ENCODE measurements at places on chromosomes 2 and 18.

- no peak for DNase-seq
These were observed 122.7 kb downstream of the LAMA1 start for GRCh38 chr18:6994771-6995430.

GRCh38 chr2:45232818-45233217 is 223.6 kb upstream of the SIX2 start:
- DNase-seq, result no peak

DNA sequence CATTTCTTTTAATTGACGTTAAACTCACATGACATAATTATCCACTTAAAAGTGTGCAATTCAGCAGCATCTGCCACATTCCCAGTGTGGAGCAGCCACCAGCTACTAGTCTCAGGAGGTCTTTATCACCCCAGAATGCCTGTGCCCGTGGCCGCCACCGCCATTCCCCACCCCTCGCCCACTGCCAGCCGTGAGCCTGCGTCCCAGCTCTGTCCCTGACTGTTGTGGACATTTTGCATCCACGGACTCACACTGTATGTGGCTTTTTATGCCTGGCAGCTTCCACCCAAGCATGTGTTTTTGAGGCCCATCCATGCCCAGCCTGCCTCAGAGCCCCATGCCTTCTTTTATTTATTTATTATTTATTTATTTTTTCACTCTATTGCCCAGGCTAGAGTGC is 9.2 kb downstream of the BOK start:
- DNase-seq, result no peak

GRCh38 chr18:63844254-63844653 is 43.3 kb upstream of the SERPINB2 start:
- no peak for DNase-seq

- no peak for DNase-seq
These were observed 80.1 kb downstream of the SUCLG1 start for GRCh38 chr2:84378960-84379359.

GRCh38 chr2:133848111-133848649 is 279.9 kb upstream of the NCKAP5 start:
- DNase-seq, result no peak

GRCh38 chr2:151766437-151767153 is 32.3 kb upstream of the NEB start:
- no peak for DNase-seq

GRCh38 chr2:149832324-149832723 is 244.7 kb upstream of the MMADHC start:
- DNase-seq, result no peak

DNA sequence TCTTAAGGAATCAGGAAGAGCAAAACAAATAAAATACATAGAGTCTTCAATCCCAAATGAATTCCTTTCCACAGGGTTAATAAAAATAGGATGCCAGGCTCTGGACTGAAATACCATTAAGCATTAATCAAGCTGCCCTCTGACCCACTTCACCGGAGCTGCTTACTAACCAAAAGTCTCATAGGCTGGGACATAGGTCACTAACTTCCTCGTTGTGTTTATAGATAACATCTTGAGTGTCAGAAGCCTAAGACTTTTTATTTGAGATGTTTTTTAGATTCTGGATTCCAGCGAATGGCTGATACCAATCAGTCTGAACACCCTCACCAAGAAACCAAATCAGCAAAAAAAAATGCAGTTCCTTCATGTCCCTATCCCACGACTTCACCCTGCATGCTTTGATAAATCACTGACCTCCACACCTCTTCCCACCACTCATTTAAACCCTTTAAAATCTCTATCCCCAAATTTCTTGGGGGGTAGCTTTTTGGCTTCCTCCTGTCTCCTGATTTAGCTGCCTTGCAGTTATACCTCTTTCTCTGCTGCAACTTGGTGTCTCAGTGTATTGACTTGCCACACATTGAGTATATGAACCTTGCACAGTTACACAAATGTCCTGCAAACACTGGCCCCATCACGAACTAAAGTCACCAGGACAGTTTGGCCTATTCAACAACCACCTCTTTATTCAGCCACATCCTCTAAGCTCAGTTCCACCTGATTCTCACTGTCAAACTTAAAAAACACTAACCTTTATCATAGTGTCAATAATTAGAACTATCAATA is 399.3 kb downstream of the METTL4 start:
- no peak for DNase-seq

- DNase-seq, result no peak
These were observed 6.5 kb downstream of the LAMA1 start for GRCh38 chr18:7111134-7111533.

GRCh38 chr2:179939259-179939658 is 67.8 kb downstream of the CWC22 start:
- DNase-seq, result no peak

DNA sequence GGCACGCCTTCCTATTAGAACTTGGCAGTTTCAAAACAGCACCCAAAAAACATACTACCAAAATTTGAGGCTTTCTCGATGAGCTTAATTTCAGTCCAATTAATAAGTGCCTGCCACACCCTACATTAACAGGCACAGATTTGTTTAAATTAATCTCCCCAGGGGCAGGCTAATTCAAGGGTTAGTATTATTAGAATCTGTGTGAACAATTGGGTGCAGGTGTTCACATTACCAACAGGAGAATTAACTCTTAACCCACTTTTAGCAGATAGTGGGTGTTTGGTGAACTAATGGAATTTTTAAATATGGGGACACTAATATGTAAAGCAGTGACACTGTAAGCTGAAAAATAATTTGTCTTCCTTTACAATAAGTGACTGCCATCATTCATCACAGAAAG is 4.1 kb downstream of the MBD2 start:
- no peak for DNase-seq

DNA sequence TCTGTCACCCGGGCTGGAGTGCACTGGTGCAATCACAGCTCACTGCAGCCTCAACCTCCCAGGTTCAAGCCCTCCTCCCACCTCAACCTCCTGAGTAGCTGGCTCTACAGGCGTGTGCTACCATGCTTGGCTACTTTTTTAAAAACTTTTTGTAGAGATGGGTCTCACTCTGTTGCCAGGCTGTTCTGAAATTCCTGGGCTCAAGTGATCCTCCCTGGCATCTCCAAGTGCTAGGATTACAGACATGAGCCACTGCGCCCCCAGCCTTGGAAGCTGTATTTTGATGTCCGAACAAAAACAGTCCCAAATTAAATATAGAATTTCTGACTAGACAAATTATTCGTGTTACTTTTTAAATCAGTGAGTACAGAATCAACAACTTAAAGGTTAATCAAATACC is 97.4 kb downstream of the ZNF516 start:
- no peak for DNase-seq

- DNase-seq, result no peak
These were observed 196.9 kb downstream of the ANKRD30B start for GRCh38 chr18:14944838-14945237.

DNA sequence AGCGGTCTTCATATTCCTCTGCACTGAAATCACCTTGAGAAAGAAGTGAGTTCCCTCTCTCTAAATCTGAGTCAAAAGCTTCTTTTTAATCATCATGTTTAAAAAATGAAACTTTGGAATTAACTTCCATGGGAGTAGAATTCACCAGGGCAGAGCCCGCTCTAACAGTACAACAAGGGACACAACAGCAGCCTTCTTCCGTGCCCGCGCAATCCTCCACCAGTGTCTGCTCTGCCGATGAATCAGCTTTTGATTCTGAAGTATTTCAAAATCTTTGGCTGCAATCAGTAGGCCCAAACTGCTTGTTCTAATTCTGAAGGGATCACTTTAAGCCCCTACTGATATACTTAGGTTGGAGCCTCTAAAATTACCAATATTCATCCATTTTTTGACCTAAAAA is 76.9 kb downstream of the USP40 start:
- DNase-seq, result no peak

DNA sequence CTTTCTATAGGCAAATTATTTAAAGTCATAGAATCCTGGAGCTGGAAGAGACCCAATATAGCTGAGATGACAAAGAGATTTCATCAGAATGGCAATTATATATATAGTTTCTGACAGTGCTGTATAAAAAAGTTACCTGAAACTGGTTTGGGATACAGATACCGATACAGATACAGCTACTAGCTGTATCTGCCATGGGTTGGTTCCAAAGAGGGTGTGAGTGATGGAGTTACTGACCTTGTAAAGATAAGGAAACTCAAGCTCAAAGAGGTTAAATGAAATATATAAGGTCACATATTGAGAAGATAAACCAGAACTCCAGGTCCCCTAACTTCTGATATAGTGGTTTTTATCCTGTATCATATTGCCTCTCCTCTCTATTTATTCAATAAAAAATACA is 10.9 kb downstream of the PELI1 start:
- DNase-seq, result no peak

- no peak for DNase-seq
These were observed 503.2 kb upstream of the CNTNAP5 start for GRCh38 chr2:123521854-123522253.

DNA sequence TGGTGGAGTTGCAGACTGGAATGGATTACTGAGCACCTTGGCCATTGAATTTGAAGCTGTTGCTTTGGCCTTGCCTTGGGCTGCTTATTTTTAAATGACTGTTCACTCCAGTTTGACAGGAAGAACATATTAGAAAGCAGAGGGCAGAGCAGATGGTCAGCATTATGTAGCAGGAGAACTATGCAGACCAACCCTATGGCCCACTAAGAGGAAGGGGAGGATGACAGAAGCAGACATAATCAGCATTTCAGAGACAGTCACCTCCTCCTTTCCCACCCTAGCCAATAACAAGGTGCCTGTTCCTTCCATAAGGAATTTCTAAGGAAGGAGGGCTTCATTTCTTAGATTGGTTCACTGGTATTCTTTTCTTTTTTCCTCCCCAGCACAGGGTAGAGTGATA is 2.4 kb downstream of the CHRNA1 start:
- no peak for DNase-seq

DNA sequence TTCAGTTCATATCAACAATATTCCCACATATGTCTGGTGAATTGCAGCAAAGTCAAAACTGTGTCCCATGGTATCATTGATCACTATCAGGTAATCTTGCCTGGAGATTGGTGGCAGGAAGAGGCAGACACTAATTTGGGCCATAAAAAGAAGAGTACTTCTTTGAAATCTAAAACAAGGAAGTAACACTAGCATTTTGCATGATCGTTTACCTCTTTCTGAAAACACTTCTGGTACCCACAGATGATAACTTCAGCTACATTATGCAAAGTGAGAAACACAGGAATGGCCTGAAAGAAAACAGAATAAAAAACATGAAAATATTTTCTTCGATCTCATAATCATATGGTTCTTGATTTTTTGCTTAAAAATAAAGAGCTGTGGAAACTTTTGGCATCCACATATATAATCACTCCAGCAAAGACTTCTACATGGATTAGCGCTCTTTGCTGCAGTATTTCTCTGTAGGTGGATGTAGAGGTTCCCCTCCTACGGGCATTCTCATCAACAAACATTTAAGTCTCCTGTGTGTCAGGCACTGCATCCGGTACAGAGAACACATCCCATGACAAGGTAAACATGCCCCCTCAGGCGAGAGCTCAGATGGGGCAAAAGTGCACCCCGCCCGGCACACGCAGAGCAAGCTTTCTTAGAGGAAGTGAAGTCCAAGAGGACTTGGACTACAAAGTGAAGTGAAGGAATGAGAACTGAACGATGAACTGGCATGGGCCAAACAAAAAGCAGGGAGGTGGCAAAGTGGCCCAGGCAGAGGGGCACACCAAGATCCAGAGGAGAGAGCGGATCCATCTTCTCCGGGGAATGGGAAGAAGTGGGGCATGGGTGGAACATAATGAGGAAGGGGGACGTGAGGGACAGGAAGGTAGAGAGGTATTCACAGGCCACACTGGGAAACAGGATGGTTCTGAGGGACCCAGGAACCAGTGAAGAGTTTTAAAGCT is 68.0 kb upstream of the RIOK3 start:
- no peak for DNase-seq

DNA sequence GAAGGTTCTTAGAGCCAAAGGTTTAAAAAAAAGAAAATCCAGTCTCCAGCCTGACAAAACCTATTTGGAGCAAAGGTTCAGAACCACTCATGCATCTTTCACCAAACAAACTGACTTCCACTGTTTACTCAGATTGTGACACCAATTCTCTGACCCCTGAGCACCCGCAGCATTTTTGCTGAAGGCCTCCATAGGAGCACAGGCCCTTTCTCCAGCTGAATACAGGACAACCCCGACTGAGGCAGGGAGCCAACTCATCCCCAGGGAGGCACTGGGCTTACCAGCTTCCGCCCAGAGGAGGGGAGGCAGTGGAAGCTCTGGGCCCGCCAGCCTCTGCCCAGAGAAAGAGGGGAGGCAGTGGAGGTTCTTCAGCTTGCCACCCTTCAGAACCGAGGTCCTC is 51.0 kb upstream of the CNGA3 start:
- no peak for DNase-seq

DNA sequence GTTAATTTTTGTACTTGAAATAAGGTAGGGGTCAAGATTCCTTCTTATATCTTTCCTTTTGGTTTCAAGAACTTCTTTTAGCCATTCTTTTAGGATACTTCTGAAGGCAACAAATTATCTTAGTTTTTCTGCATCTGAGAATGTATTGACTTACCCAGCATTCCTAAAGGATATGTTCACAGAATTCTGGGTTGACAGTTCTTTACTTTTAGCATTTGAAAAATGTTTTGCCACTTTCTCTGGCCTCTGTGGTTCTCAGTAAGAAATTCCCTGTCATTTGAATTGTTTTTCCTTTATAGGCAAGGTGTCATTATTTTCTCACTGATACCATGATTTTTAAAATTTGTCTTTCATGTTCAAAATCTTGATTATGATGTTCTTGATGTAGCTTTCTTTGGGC is 162.4 kb downstream of the GALNT1 start:
- no peak for DNase-seq

GRCh38 chr2:86234563-86235131 is 35.4 kb downstream of the MRPL35 start:
- no peak for DNase-seq

- no peak for DNase-seq
These were observed 30.0 kb downstream of the FHL2 start for GRCh38 chr2:105368759-105369408.

GRCh38 chr18:51437280-51438271 is 240.1 kb upstream of the MEX3C start:
- DNase-seq, result no peak

- DNase-seq, result no peak
These were observed 407.8 kb upstream of the CDH2 start for GRCh38 chr18:28584731-28585130.

DNA sequence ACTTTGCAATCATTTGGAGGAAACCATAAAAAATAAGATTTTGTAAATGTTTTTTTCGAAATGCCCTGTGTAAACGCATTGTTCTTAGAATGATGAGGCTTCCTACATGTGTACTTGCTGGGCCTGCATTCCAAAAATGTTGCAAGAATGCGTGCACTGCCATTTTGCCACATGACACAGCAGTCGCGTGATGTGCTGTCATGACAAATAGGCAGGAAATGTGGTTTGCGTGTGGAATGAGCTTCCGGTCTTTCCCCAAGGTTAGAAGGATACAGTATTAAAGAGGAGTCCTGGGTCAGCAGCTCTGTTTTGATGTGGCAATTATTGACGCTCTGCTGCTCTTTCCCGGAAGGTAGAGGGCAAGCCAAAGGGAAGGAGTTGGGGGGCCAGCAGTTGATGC is 18.1 kb upstream of the SERPINB2 start:
- DNase-seq, result no peak

GRCh38 chr2:119290859-119291587 is 67.4 kb downstream of the STEAP3 start:
- DNase-seq, result peak; percentile 38

- DNase-seq, result no peak
These were observed 70.3 kb upstream of the GPC1 start for GRCh38 chr2:240364961-240365775.
